ENCODE measurements at places on chromosomes 2 and 18.

DNA sequence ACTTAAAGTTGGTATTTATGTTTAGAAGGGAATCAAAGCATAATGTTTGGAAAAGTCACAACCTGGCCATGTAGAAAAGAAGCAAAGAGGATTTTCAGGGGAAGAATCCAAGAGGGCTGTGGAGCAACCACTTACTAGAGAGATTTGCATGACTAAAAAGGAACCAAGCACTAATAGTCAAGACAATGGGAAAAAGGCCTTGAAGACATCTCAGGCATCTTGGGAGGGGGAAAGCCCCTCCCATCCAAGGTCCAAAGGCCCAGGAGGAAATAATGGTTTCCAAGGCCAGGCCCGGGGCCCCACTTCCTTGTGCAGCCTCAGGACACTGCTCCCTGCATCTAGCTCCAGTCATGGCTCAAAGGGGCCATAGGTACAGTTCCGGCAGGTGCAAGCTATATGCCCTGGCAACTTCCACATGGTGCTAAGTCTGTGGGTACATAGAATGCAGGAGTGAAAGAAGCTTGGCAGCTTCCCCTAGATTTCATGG, 128.1 kb downstream of the EIPR1 start:
- no peak for DNase-seq

- DNase-seq: no peak
These were observed 34.9 kb downstream of the FEZ2 start for GRCh38 chr2:36562973-36563532.

DNA sequence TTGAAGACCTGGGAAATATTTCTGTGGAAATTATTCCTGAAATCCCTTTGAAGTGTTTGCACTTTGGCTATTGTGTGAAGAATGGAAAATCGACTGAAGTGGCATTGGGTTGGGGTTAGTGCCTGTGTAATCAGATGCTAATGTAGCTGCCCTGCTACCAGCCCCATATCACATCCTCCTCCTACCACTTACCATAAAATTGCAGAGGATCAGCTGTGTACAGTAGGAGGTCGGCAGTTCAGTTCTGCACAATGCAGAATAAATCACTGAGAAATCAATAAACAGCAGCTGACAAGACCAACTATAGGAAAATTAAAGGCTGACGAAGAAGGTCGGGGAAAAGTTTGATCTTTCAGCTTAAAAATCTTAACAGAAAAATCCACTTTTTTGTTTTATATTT, 440.9 kb downstream of the PTPRM start:
- no peak for DNase-seq

DNA sequence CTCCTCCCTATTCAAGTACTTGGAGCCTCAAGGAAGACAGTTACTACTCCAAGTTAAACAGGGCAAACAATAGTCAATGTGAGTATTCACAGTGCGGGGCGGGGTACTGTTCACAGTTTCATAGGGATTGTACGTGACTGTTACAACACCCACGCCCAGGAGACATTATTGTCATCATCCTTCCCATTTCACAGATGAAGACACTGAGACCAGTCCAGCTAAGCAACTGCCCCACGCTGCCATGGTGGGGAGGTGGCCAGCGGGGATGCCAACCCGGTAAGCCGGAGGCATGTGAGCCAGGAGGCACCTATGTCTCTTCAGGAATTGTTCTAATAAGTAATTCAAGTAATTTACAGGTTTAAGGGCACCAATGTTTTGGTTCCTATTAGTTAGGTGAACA, 982 bp downstream of the HJURP start:
- DNase-seq: no peak

DNA sequence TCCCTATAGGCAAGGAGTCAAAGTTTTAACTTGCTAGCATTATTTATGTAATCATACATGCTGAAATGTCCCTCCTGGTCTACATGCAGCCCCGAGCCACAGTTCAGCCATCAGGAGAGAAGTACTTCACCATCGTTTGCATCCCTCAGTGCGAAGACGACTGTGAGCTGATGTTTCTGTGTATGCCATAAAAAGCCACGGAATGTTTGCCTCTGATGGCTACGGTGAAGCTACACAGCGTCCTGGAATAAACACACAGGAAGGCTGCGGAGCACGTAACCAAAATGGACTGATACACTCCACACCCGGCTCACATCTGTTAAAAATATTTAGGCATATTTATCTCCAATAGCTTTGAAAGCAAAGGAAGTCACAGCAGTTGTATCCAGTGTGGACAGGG, 4.3 kb upstream of the SALL3 start:
- no peak for DNase-seq

- no peak for DNase-seq
These were observed 225.2 kb downstream of the SLC4A3 start for GRCh38 chr2:219852626-219853025.

DNA sequence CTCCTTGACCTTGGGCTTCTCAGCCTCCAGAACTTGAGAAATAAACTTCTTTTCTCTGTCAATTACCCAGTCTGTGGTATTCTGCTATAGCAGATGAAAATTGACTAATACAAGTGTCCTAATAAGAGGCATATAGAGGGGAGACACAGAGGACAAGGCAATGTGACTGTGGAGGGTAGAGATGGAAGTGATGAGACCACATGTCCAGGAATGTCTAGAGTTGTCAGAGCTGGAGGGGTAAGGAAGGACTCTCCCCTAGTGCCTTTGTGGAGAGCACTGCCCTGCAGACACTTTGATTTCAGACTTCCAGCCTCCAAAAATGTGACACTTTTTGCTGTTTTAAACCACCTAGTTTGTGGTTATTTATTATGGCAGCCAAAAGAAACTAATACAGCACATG, 74.4 kb downstream of the ACKR3 start:
- no peak for DNase-seq

DNA sequence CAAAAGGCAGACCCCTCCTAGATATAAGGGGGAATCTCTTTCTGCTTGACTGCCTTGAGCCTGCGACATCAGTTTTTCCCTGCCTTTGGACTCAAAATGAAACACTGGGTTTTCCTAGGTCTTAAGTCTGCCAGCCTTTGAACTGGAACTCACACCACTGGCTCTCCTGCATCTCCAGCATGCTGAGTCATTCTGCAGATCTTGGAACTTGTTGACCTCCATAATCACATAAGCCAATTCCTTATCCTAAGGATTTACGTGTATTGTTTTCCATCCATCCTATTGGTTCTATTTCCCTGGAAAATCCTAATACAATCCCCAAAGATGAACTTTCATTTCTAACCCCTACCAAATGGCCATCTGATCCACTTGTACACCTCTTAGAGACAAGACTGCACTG, 88.0 kb downstream of the AFF3 start:
- no peak for DNase-seq

- DNase-seq: no peak
These were observed 21.6 kb upstream of the C2orf42 start for GRCh38 chr2:70212298-70212932.

GRCh38 chr2:68318914-68319397, 793 bp downstream of the CNRIP1 start:
- DNase-seq: no peak

GRCh38 chr2:32918774-32919173, 28.0 kb upstream of the LTBP1 start:
- DNase-seq: no peak

- no peak for DNase-seq
These were observed 554.3 kb downstream of the ZEB2 start for GRCh38 chr2:143965493-143966164.

GRCh38 chr18:63192126-63192884, 127.3 kb downstream of the BCL2 start:
- DNase-seq: no peak

GRCh38 chr2:219681694-219682300, 54.4 kb downstream of the SLC4A3 start:
- DNase-seq: no peak

GRCh38 chr2:56732946-56733345, 549.2 kb downstream of the CCDC85A start:
- DNase-seq: no peak

DNA sequence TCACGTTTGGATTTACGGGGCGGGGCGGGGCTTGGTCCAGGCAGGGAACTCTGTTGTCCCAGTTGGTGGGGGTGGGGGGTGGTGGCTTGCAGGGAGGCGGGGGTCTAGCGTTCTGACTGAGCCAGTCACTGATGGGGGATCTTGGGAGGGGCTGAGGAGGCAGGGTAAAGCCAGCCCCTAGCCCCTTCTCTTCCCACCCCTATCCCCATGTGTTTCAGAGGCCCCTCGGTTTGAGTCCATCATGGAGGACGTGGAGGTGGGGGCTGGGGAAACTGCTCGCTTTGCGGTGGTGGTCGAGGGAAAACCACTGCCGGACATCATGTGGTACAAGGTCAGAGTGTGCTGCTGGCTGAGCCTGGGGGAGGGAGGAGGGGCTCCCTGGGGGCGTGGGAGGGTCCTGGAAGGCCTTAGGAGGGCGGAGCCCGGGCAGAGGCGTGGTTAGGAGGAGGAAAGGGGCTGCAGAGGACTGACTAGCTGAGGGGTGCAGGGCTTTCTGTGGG, 22.0 kb upstream of the GMPPA start:
- DNase-seq: no peak

DNA sequence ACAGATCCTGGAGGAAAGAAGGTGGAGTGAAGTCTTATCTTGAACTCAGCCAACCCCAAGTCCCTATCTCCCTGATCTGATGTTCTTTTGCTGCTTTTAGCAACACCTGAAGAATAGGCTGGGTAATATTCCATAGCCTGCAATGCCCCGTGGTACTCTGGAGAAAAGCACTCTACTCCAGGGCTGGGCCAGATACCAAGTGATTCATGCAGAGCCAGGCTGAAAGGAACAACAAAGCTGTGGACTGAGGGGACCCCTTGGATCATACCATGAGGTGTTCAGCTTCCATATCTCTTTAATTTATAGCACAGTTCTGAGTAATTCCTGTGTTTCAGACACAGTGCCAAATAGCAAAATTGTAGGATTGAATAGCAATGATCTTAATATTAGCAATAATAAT, 130.6 kb downstream of the NXPH2 start:
- no peak for DNase-seq

- DNase-seq: no peak
These were observed 63.5 kb upstream of the ARL5A start for GRCh38 chr2:151891566-151892194.

DNA sequence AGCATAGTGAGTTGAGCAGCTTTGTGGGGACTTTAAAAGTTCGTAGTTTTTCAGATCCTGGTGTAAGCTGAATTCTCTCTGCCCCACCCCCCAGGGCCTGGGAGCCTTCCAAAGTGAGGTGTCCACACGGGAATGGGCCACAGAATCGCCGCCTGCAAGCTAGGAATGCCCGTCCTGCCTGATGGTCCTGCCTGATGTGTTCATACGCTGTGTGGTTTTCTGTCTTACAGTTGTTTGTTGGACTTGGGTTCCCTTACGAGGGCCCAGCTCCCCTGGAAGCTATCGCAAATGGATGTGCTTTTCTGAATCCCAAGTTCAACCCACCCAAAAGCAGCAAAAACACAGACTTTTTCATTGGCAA, 158.7 kb downstream of the MGAT5 start:
- no peak for DNase-seq

DNA sequence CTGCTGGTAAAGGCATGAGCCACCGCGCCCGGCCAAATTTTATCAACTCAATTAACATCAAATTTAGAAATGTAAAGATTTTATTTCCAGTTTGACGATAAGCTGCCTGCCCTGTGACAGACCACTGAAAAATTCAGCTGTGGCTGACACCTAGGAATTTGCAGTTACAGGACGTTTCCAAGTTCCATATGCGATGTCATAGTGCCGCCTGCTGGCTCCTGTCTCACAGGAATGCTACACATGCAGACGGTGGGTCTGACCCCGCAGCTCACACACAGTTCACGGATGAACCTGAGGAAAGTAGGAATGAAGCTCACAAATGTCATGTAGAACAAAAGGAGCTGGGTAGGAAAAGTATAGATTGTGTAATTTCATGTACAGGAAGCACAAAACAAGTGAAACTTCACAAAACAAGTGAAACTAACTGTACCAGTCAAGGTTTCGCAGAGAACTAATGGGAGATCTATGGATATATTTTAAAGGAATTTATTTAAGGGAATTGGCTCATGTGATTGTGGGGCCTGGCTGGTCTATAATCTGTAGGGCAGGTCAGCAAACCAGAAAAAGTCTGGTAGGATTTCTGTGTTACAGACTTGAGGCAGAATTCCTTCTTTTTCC, 13.2 kb upstream of the SEH1L start:
- DNase-seq: peak; percentile 61

DNA sequence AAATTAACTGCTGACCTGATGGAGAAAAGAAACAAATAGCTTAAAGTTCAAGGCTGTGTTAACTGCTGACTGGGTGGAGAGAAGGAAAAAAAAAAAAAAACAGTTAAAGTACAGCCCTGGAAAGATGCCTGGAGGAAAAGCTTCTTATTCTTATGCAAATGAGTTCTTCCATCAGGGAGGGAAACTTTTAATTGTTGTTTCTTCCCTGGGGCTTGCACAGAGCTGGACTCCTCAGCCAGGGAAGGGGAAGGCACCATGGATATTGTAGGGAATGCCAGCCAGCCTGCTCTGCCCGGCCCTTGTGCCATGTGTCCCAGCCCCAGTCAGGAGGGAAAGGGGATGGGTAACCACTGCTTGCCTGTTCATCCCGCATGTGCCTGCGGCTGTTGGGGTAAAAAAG, 833.1 kb upstream of the CRIM1 start:
- DNase-seq: no peak

- DNase-seq: no peak
These were observed 66.3 kb downstream of the POLR1A start for GRCh38 chr2:86039178-86039962.

DNA sequence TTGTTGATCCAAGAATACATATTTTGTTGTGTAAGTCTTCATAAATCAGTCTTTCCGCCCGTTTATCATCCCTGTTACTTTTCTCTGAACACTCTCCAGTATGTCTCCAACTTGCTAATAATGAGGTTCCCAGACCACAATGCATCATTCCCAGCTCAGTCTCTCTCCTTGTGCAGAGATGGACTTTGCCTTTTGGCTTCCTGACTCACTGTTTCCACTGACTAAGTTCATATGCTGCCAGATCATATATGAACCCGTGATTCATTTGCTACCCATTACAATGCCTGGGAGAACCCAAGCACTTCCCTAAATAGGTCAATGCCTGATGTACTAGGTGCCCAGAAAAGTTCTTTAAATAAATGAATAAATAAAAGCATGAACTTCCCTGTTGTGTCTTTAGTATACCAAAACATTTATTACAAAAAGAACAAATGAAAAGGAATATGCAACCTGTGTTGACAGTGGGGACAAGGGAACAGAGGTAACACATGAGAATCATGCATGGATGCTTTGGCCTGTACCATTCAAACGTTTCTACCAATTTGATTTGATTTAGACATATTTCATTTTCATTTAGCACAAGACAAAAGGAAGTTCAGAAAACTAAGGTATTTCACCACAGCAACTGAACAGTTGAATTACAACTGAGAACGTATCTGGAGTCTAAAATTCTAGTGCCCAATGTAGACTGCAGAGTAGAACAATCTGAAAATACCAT, 215.4 kb upstream of the HNRNPA3 start:
- DNase-seq: no peak

GRCh38 chr2:41706286-41706685, 341.5 kb upstream of the PKDCC start:
- no peak for DNase-seq
